Vagina (tissue), 2 donors: ENCODE measurements at places on chromosomes 16 and 17. TPM values are rescaled to one million over a fixed set of nuclear protein-coding genes. Genes with fewer than 3 reads are reported as not detected.

DNA sequence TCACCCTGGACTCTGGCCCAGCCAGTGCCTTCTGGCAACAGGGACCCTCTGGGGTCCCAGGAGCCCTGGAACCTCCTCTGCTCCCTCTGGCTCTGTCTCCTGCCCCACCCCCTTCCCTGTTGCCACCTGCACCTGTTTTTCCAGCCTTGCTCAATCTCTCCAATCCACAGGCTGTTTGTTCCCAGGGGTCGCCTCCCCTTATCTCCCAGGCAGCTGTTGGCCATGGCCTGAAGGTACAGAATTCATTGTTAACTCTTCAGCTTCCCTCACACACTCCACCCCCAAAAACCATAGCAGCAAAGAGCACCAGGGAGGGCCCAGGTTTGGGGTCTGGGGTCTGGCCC is 39.3 kb upstream of the TOB1 start:
- DNase-seq, result no peak

GRCh38 chr16:86825631-86826030 is 247.3 kb downstream of the FOXL1 start:
- DNase-seq, result no peak

DNA sequence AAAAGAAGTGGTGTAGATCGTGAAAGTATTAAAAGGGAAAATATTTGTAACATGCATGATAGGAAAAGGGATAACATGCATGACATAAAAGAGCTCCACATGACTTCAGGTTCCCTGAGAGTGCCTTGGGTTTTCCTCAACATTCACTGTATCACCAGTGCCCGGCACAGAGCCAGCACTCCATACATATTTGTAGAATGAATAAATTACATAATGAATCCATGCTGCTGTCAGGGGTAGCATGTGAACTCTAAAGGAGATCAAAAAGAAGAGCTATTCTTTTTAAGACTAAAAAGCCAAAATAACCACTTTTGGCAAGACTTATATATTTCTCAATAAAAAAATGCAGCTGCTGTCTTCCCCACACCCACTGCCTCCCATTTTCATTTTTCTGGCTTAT is 2.7 kb upstream of the ZNF594 start:
- DNase-seq, result no peak

DNA sequence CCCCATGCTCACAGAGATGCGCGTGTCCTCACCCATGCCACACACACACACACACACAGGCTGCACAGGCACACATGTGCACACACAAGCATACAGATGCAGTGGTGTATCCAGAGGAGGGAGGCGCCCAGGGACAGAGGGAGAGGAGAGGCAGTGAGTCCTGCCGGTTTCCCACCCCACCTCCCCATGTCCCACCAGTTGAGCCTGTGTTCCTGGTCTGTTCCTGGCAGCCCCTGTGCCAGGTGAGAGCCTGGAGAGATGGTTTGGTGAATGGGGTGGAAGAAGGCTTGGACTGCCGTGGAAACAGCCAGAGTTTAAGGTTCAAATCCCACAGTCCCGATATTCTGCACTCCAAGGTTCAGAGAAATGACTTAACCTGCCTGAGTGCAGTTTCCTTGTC is 10.2 kb upstream of the FADS6 start:
- DNase-seq, result no peak

DNA sequence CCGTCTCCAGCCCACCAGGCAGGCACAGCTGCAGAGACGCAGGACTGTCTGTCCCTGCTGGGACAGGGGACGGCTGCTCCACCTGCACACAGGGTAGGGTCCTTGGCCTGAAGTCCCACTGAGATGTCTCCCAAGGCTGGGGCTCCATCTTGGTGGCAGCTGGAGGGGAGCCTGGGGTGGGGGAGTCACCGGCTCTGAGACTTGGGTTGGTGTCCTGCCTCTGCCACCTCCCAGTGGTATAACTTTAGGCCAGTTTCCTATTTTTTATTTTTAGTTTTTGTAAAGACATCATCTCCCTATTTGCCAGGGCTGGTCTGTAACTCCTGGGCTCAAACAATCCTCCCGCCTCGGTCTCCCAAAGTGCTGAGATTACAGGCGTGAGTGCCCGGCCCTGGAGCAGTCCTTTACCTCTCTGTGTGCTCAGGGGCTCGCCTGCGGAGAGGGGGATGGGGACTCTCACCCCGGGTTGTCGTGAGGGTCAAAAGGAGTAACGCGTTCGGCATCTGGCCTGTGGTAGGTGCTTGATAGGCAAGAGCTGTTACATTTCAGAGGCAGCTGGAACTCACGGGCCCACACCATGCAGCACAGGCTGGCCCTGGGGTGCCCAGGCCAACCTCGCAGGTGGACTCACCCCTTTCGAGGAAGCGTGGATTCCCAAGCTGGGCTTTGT is 46.6 kb upstream of the DOC2B start:
- no peak for DNase-seq

DNA sequence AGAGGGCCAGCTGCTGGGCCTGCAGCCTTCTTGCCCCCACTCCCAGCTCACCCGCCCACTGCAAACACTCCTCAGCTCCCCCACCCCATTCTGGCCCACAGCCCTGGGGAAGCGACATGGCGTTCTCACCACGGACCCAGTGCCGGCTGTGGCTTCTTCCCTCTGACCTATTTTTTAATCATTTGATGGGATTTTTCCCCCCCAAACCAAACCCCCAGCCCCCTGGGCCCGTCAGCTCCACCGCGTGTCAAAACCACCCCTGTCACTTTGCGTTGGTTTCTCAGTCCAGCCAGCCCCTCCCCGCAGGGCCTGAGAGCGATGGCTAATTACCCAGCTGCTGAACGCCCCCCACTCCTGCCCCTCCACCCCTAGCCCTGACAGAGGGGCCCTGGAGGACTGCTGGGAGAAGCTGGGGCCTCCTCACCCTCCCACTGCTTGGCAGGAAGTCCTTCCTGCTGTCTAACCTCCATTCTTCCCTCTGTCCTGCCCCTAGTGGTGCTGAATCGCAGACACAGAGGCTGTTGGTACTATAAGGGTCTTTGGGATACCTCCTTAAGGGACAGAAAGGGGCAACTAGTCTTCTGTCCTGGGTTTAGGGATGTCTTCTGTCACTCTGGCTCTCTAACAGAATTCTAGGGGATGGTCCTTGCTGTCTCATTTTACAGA is 7.5 kb upstream of the TBX21 start:
- DNase-seq, result no peak

DNA sequence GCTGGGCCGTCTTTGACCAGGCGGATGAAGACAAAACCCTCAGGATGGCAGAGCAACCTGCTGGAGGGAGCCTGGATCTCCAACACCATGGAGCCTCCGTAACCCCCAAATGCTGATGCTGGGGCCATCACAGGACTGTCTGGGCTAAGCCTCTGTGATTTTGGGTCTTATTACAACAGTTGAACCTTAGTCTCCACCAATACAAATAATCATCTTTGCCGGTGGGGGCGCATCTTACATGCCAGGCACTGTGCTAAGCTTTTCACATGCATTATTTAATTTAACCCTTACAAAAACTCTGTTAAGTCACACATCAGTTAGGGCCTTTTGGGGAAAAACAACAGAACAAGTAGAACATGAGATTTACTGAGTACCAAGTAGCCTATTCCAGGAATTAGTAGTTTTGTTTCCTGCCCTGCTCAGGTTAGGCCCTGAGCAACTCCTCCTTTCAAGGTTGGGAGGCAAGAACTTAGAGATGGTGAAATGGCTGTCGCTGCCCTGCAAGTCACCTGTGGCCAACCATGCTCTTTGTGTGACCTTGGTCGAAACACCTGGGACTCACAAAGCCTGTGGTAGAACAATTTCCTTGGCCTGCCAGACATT is 8.9 kb upstream of the ITGAM start:
- no peak for DNase-seq

DNA sequence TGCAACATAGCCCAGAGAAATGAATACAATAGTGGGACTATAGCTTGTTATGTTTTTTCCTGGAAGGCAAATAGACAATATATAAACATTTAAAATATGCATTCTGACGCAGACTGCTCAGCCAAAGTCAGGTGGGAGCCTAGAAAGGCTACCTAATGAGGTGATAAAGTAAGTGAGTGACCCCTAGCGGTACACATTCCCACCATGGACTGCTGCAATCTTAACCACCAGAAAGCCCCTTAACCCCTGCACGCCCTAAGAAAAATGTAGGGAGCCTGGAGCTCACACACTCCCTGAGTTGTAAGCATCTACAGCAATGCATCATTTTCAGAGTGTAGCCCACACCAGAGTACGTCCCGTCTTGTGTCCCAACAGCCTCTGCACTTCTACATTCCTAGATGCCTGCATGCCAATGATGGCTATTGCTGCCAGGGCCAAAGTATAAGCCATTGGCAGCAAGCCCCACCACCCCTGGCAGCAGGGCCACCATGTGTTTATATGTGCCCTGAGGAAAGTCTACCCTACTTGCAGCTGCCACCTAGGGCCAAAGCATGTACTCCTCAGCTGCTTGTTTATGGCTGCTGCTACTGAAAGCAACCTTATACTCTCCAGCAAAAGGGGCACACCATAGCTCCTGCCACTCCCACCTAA is 127.6 kb downstream of the KIF2B start:
- no peak for DNase-seq

DNA sequence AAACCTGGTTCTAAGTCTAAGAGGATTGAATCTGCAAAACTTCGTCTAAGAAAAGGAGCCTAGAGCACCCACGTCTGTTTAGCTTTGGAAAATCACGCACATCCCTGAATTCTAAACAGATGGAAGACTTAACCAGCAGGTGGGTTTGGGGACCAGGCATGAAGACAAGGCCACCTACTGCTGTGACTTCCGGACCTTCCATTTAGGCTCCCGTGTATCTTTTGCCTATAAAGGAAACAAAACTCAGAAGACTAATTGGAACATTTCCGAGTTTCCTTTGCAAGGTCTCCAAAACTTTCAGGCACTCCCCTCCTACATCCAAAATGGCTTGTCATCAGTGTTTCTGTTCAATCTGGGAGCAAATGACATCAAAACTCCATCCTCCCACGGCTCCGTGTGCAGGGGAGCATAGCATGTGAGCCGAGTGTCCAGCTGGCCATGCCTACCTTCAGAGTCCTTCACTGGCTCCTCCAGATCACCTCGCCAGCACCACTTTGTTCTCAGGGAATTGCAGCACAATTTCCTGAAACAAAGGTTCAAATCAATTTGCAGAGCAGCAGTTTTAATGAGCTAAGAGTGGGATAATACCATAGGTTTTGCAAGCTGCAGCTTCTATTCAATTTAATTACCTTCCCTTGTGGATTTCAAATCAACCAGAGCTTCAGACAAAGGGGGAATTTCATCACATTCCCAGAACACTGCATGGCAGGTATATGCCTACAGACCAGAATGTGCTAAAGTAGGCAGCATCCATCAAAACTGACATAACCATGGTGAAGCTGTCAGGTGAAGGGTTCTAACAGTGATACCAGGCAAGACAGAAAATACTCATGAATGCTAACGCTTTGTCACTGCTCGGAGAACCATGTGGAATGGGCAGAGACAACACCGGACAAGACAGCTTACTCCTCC is 23.5 kb downstream of the CACNG1 start:
- no peak for DNase-seq

DNA sequence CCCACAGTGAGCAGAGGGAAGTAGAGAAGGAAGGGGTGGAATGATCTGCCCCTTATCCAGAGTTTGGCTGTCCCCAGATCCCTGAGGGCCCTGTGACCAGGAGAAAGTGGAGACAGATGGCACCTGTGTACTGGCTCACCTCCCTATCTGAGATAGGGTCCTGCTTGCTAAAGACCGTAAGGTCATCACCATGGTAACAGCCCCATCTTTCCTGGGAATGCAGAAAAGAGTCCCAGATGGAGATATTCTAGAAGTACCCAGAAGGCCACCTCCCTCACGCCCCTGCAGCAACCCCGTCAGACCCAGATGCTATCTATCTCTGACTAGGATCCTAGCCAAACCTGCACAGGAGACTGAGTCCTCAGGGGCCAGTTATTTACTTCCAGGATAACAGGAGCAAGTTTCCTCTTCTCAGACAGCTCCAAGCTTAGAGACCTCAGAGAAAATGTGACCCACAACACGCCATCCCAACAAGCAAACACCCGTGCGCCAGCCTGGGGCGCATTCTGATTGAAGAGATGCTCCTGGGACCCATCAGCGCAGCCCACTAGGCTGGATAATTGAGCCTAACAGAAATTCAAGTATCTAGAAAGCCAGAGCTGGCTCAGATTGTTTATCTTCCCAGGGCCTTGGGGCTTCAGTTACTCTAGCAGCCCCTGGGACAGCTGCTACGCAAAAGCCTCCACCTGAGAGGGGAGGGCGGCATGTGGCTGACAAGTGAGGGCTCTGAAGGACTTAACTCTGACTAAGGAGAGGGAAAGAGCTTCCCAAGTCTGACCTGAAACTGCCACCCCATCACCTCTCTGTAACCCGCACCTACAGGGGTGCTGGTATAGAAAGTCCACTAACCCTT is 1.9 kb downstream of the ORMDL3 start:
- no peak for DNase-seq

GRCh38 chr17:49003557-49004511 is 6.6 kb downstream of the IGF2BP1 start:
- peak; percentile 85 for DNase-seq

DNA sequence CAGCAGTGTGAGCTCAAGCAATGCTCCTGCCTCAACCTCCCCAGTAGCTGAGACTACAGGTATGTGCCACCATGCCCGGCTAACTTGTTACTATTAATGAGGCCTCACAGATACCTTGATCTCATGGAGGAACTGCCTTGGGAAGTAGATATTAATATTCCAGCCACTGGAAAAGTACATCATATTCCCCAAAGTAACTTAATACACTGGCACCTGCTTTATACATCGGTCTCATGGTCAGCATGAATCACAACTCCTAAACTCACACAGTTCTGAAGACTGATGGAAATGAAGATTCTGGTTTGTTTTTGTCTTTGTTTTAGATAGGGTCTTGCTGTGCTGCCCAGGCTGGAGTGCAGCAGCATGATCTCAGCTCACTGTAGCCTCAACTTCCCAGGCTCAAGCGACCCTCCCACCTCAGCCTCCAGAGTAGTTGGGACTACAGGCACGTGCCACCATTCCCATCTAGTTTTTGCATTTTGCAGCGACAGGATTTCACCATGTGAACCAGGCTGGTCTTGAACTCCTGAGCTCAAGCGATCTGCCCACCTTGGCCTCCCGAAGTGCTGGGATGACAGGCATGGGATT is 28.2 kb downstream of the ADCY9 start:
- DNase-seq, result no peak

- DNase-seq, result no peak
These were observed 60.7 kb downstream of the ARSG start for GRCh38 chr17:68352041-68352440.

DNA sequence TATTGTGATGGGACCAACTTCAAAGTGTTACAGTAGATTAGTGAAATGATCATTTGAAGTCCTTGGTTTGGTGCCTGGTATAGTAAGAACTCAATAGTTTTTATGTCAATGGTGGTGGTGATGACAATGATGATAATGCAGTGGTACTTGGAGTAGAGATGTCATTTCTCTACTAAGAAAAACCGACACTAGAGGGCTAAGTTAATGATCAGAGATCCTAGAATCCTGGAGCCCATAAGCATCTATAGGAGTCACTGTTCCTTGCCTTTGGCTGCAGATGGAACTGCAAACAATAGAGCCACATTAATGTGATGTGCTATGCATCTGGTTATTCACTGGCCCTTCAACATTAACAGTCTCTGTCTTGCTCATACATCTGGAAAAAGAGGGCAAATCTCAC is 103.8 kb downstream of the ANKFN1 start:
- DNase-seq, result no peak

- no peak for DNase-seq
These were observed 552.3 kb downstream of the TOX3 start for GRCh38 chr16:51994597-51994996.

CHST4 gene
- total RNA-seq, result not detected

C1QL1 gene
- total RNA-seq, result 6.9 TPM

ACSM5 gene
- total RNA-seq, result 2.9 TPM

TVP23A gene
- total RNA-seq, result 0.98 TPM

PRRT2 gene
- 20.4 TPM for total RNA-seq

STH gene
- total RNA-seq, result not detected
